Stimulated activated CD8-positive, alpha-beta memory T cell treated with anti-CD3 and anti-CD28 coated beads, Interleukin-15, amount 100 ng/mL, for 48 hours (primary cell): ENCODE measurements at places on chromosomes 6 and 20.

DNA sequence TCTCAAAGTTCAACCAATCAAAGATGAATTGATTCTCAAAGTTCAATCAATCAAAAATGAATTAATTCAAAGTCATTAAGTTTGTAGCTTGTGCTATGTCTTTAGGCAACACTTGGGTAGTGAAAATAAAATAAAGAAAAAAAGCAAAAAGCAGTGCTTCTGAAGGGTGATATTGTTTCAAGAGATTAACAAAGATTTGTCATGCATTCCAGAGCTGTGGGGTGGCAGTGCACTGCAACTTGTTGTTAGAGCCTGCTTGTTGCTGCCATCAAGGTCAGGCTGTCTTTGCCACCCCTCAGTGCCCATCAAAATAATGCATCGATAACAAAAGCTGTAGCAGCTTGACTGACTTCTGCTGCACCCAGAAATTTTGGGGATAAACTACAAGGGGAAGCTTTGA, 128.6 kb downstream of the RNF144B start:
- DNase-seq: no peak

DNA sequence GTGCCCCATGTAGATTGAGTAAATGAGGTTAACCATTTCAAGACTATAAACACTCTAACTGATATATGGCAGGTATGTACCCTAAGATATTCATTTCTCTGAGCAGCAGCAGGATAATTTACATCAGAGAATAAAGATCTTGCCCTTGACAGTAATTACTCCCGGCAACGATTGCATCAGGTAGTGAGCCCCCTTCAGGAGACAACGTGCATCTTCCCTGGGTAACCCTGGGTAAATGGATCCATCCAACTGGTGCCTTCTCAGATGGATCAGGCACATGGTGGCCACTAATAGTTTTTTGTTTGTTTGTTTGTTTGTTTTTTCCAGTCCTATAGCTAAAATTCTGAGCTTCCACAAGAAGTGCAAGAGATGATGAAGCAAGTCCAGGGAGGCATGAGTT, 469.4 kb upstream of the SLC35B3 start:
- no peak for DNase-seq

DNA sequence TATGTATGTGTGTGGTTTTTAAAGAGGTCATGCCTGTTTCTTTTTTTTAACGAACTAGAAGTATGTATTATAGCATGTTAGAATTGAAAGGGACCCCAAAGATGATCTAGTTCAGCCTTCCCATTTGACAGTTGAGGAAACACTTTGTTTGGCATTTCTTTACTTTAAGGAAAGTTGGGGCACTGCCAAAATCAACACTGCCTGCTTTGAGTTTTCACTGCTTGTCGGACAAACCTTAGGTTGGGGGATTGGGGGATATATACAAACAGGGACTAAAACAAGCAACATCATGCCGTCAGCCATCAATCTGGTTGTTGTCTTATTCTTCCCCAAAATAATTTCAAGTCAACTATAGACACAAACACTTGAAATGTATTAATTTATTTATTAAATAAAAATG, 14.1 kb upstream of the CALHM6 start:
- no peak for DNase-seq

DNA sequence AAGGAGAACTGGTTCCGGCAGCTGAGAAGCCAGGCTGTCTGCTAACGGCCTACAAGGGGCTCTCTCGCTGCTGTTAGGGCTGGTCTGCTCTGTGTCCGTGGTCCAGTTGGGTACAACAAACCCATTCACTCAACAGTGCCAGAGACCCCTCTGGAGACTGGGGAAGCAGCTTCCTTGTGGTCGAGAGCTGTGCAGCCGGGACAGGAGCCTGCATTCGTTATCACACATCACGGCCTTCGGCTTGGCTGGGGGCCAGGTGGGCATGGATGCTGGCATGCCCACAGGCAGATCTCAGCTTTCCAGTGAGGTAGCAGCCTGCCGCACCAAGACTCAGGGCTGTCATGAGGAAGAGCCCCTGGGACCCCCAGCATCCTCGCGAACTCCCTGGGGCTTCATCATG, 124.7 kb downstream of the PREX1 start:
- DNase-seq: no peak

GRCh38 chr6:36339146-36339545, 2.5 kb upstream of the BNIP5 start:
- no peak for DNase-seq
